ENCODE measurements at places on chromosomes 6 and 20. TPM values are rescaled to one million over a fixed set of nuclear protein-coding genes. Genes with fewer than 3 reads are reported as not detected.

DNA sequence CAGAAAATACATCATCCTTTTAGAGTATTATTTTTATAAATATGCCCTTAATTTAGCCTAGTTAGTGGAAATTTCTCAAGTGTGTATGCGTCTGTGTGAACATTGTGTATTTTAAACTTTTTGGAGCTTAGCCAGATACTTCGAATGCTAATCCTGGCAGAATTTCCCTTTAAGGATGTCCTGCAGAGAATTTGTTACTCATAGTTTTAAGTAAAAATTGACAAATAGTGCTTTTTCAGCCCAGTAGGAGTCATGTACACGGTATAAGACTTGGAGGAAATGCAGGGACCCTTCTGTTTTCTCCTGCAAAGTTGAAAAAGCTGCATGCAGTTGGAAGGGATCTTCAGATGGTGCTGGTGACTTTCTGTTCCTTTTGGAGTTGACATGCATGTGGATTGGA lies at the start of gene FHL5:
Gene FHL5, plus strand, starts transcription at position 243 of the 400 bp plus-strand sequence. CDS start 40,486 bp downstream, outside the sequence.
- DNase-seq: peak; percentile 8

DNA sequence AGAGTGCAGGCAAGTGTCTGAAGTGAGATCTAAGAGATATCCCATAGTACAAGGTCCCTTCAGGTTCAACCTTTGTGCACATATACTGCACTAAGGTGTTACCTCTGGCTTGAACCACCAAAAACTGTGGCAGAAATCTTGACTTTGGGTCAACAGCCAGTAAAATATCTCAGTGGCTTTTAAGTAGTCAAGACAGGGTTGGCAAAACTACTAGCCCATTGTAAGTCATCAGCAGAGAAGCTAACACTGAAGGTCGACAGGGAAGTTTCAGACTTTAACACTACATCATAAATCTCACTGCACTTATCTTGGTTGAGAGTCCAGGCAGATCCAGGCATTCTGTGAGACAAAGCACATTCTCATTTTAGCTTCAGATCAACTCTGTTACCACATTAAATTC lies 1684.7 kb downstream of the HACE1 start:
- DNase-seq: no peak

DNA sequence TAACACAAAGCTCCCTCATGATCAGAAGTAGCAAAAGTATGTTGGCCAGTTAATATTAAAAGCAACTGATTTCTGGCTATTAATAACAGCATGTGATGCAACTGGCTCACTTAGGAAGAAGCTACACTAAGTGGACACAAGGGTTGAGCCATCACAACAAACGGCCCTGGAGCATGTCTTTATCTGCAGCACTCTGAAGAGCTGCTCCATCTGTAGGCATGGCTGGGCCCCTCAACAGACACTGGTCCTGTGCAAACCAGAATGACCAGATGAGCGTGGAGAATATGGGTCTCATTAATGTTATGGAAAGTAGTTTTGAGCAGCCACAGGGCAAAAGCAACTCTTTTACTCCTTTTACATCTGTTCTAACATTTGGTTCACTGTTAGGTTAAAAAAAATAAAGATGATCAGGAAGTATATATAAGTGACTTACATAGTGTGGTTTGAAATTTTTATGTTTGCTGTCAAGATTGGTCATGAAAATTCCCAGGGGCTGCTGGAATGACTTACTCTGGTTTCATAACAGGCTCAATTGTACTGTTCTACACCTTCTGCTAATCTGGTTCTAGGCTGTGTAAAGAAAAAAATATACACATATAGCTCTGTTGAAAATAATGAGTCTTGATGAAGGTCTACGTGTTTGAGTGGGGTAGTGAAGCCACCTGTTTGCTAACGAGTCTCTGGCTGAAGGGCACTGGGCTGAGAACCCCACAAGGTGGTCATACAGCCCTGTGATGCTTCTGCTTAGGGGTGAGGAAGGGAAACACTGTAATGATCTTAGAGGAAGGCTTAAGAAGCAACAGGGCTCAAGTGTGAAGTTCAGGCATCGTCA lies 58.1 kb downstream of the INSM1 start:
- no peak for DNase-seq

DNA sequence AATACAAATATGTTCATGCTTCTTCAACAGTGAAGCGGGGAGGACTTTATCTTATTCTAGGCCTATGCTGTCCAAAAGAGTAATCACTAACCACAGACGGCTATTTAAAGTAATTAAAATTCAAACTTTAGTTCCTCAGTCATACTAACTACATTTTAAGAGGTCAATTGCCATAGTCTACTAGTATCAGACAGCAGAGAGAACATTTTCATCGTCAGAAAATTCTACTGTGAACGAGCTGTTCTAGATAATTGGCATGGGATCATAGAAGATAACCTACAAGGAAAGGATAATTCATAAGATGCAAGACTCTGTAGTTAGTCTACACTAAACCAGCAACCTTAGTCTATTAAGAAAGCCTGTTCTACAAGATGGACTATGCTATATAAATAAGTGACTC lies 44.4 kb downstream of the PRKN start:
- no peak for DNase-seq

DNA sequence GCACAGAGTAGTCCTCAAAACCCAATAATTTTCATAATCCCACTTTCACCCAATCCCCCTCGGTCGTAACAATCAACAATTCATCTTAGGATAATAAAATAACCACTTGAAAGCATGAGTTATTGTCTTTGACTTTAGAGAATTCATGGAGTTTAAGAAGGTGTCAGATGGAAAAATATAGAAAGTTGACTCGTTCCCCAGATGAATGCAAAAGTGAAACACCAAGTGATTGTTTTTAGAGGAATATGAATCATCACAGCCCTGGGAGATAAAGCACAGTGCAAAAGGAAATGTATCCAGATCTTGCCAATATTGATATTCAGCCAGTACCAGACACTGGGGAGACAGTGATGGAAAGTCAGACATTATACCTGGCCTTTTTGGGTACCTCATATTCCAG lies 860.5 kb downstream of the DHX35 start:
- peak; percentile 80 for DNase-seq

DNA sequence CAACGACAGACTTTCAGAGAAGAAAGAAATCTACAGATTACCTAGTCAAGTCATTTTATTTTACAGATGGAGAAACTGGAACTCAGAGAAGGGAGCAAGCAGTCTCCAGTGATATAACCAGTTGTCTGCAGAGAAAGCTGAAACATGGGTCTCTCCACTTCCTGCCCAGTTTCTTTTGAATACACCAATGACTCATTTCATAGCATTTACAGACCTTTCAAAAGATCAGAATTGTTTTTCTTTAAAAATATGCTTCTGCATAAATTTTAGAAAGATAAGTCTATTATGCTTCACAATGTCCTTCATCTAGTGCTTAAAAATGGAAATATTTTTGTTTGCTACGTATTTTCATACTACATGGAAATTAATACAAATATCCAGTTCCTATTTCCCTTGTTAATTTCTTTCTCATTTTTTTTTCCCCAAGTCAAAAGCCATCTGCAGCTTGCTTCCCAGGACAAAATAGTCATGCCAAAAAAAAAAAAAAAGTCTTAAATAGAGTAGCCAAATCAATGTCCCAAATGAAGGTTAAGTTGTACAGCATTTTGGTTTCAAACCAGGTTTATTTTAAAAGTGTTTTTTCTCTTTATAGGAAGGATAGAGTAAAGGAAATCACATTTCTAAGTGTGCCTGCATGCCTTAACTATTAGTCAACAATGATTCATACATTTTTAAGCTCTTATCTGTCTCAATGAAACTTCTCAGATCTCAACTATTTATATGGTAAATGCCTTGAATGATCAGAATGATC lies 36.9 kb downstream of the ARHGAP18 start:
- peak; percentile 80 for DNase-seq

SLC17A2 gene
- not detected for total RNA-seq

DCDC2 gene
- not detected for total RNA-seq

POPDC3 gene
- 45.1 TPM for total RNA-seq

Measured in GM23248 (cell line).